ENCODE measurements at places on chromosomes 11 and 22.

GRCh38 chr11:44065161-44065661 lies 859 bp upstream of the ACCS start:
- no peak for DNase-seq

DNA sequence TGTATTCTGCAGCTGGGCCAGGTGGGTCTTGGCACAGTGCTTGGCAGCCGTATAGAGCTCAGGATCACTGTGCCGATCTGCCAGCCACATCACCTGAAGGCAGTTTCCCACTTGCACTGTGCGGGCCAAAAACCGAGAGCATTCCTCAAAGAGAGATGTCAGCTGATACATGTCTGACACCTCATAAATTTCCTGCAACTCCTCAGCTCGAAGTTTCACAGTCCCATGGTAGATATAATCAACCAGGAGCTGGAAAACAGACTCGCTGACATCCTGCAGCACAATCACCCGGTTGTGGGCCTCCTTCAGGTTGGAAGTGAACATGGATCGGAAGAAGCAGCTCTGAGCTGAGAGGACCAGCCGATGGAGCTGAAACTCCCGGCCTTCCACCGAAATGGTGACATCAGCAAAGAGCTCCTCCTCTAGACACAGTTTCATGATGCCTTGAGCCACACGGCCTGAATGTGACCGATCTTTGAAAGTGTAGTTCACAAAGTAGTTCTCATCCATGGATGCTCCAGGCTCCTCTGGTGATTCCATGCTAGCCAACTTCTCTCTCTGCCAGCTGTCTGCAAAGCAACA lies 1.2 kb downstream of the KBTBD4 start:
- no peak for DNase-seq

GRCh38 chr22:32063701-32064100 lies 20.6 kb downstream of the SLC5A1 start:
- no peak for DNase-seq

DNA sequence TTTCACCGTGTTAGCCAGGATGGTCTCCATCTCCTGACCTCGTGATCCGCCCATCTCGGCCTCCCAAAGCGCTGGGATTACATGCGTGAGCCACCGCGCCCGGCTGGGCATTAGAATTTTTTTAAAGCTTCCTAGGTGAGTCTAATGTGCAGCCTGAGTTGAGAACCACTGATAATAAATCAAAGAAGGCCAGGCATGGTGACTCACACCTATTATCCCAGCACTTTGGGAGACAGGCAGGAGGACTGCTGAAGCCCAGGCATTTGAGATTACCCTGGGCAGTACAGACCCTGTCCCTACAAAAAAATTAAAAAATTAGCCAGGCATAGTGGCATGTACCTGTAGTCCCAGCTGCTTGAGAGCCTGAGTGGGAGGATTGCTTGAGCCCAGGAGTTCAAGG lies 13.7 kb downstream of the MEI1 start:
- DNase-seq, result no peak

- DNase-seq, result no peak
Observed at GRCh38 chr22:20787746-20788626, 14.1 kb downstream of the SERPIND1 start.

DNA sequence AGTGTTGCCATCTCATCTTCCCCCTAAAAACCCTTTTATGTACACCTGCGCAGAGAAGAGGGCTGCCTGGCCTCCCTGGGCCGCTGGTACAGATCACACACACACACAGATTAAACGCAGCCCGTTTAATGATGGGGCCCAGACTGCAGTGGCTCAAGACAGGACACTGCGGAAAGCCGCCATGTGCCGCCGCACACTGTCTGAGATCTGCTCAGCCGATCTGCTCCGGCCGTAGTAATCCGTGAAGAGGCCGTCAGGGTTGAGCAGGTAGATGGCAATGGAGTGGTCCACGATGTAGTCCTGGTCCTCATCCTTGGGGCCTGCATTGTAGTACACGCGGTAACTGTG lies 2.0 kb downstream of the SCO2 start:
- DNase-seq, result no peak

DNA sequence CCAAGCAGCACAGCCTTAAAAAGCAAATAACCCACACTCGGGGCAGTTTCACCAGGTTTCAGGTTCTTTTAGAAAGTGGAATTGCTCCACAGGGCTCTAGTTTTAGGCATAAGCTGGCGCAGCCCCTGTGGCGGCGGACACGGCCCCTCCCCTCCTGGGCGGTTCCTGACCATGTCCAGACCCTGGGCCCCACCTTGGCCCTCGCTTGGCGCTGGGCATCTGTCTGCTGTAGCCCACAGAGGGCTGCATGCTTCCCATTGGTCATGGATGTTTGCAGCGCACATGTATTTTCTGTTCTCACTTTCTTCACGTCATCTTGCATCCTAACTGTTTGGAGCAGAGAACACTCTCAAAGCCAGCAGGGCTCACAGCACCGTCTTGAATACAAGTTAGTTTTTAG lies 244.3 kb downstream of the BRD1 start:
- DNase-seq, result no peak

- no peak for DNase-seq
Observed at GRCh38 chr11:16605389-16605893, 133.0 kb upstream of the C11orf58 start.

DNA sequence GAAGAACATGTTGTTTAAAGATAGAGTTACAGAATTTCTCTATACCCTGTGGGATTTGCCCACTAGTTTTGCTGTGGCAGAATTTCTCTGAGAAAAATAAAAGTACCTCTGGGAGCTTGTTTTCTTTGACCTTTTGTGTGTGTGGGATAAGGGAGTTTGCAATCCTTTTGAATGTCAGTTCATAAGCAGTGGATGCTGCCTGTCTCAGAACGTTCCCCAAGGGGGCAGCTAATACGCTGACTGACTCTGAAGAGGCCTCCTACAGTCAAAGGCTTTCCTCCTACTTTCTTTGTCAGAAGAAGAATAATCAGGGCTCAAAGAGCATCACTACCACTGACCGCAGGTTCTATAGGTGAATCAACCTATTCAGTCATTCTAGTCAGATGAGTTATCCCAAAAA lies 140.6 kb downstream of the AASDHPPT start:
- DNase-seq, result no peak

DNA sequence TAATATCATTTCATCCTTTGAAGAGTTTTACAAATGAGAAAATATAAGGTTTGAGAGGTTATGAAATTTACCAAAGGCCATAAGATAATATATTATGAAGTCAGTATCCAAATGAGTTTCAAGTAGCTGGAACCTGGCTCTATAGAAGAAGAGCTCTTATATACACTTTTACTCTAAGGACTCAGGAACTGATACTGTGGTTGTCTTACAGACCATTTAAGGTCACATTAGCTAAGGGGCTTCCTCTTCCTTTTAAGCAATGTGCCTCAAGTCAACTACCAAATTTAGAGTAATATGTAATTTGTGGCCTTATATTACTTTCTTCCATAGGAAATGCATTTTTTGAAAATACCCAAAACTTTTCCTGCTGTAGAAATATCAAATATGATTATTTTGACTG lies 369.3 kb downstream of the DLG2 start:
- no peak for DNase-seq

- no peak for DNase-seq
Observed at GRCh38 chr11:36016263-36016662, 72.4 kb downstream of the LDLRAD3 start.

DNA sequence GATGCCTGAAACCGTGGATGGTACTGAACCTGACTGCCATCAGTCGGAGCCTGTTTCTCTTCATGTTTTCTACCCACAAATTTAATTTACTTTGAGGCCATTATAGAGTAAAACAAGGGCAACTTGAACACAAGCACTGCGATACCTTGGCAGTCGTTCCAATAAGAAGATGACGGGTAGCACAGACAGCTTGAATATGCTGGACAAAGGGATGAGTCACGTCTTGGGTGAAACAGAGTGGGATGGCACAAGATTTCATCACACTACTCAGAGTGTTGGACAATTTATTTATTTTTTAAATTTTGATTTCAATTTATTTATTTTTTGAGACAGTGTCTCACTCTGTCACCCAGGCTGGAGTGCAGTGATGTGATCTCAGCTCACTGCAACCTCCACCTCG lies 5.7 kb downstream of the DIXDC1 start:
- no peak for DNase-seq

DNA sequence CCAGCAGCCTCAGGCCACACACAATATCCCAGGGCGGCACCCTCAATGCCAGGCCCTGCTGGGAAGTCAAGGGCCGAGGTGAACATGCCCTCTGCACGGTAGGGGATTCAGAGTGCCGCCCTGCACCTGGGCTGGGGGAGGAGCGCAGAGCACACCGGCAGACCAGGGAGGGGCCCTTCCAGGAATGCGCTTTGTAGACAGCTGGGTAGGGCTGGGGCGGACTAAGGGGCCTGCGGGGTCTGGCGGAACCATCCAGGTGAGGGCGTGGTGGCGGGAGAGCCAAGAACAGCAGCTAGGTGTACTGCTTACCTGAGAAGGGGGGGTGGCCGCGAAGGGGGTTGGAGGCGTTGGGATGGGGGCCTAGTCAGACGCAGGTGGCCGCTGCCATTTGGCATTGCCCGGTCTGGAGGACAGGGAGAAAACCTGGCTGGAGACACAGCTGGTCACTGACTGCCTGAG lies 26.0 kb downstream of the DUSP8 start:
- DNase-seq, result no peak

All from LNCaP clone FGC (cell line).